Endodermal cell (in vitro differentiated cells): ENCODE measurements at places on chromosomes 3 and 15.
A peak's percentile ranks its signal among the peaks of the same experiment; 100 is the strongest.

DNA sequence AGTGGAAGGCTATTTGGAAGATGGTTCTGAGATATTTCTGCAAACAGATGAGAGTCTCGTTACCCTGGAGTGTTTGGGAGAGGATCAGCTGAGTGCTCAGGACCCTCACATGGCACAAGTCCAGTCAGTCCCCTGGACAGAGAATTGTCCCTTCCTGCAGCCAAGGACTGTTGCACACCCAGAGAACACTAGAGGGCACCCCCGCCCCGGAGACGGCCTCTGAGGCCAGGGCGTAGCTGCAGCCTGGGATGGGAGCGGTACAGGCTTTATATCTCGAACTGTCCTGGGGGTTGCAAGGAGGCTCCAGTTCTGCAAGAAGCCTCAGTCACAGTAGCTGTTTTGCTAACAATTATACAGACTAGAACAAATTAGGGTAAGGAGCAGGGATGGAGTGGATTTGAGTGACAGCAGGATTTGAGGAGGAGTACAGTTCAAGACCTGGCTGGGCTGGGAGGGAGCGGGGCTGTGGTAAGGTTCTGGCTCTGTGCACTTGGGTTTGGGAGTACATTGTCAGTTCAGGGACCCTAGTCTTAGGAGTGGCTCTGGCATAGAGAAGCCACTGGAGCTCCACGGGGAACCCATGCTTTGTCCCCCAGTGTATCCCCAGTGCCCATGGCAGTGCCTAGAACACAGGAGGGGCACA is 67.6 kb upstream of the HACD2 start:
- H3K4me1 ChIP-seq: no peaks in the 10 kb centered on the region
- peak; percentile 97 for DNase-seq
- H3K4me3 ChIP-seq: no peak overlapping the region
- no peaks in the 10 kb centered on the region for H3K36me3 ChIP-seq
- H3K27me3 ChIP-seq: no peaks in the 10 kb centered on the region
- no peak overlapping the region for H3K27ac ChIP-seq

DNA sequence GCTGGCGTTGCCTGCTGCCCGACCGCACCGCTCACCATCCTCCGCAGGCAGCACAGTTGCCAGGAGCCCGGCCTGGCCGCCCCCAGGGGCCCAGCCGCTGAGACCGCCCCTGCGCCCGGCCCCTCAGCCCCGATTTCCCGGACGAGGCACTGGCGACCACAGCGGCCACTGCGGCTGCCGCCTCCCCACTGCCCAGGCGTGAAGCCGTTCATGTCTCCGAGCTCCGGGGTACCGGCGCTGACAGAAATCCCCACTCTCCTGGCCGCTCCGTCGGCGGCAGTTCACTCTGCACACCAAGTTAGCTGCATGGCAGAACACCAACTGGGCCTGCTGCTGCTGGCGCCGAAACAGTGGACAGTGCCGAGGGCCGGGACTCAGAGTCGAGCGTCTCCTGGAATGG is 8.5 kb downstream of the SELENOT start:
- no peak for DNase-seq
- no peak overlapping the region for H3K27ac ChIP-seq
- peaks cover 6% of the 10 kb centered on the region for H3K4me1 ChIP-seq
- H3K36me3 ChIP-seq: peaks cover 45% of the 10 kb centered on the region
- no peaks in the 10 kb centered on the region for H3K27me3 ChIP-seq

DNA sequence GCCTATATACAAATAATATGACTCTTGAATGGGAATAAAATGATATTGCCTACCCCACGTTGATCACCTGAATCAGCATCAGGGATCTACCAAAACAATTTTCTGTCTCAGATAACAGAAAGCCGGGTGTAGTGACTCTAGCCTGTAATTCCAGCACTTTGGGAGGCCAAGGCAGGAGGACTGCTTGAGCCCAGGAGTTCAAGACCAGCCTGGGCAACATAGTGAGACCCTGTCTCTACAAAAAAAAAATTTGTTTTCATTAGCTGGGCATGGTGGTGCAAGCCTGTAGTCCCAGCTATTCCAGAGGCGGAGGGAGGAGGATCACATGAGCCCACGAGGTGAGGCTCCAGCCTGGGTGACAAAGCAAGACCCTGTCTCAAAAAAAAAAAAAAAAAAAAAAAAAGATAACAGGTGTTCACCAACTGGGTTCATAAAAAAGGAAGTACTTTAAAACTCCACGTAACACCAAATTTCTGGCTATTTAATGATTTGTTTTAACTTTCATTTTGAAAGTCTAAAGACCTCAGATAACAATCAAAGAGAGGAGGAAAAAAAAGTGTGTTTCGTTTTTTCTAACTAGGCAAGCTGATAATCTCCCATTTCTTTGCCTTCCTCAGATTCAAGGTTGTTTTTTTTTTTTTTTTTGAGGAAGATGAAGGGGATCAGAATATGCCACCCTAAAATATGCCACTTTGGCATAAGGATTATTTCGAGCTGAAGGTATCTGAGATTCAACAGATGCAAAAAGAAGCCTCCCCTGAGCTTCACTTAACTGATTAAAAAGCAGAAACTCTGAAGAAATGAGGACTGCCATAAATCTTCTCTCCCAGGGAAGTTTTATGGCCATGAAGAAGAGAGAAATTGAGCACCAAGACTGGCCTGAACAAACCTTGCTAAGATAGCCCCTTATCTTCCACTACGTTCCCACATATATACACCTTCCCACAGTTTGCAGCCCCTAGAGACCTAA is 44.1 kb downstream of the TRANK1 start:
- H3K4me3 ChIP-seq: no peak overlapping the region
- H3K27ac ChIP-seq: no peak overlapping the region
- no peak for DNase-seq
- H3K4me1 ChIP-seq: no peaks in the 10 kb centered on the region
- no peaks in the 10 kb centered on the region for H3K36me3 ChIP-seq

DNA sequence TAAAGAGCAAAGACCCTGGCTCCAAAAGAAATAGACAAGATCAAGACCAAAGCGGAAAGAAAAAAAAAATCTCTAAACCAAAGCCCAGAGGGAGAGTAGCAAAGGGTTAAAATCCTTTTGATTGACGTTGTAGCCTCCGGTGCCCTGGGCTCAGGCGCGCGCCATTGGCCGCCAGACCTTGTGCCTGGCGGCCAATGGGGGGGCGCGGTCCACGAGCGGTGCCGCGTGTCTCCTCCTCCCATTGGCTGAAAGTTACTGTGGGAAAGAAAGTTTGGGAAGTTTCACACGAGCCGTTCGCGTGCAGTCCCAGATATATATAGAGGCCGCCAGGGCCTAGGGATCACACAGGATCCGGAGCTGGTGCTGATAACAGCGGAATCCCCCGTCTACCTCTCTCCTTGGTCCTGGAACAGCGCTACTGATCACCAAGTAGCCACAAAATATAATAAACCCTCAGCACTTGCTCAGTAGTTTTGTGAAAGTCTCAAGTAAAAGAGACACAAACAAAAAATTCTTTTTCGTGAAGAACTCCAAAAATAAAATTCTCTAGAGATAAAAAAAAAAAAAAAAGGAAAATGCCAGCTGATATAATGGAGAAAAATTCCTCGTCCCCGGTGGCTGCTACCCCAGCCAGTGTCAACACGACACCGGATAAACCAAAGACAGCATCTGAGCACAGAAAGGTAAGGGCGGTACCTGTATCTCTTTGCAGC is at the start of gene HES1:
Gene HES1 (plus strand): TSS at position 343 of the 713 bp plus-strand sequence. CDS start 233 bp downstream, at position 576.
- peaks cover 12% of the 10 kb centered on the region for H3K27me3 ChIP-seq
- peak within 1 kb of the TSS; percentile 87 for H3K4me3 ChIP-seq
- H3K36me3 ChIP-seq: no peaks in the 10 kb centered on the region
- peaks cover 17% of the 10 kb centered on the region for H3K4me1 ChIP-seq

DNA sequence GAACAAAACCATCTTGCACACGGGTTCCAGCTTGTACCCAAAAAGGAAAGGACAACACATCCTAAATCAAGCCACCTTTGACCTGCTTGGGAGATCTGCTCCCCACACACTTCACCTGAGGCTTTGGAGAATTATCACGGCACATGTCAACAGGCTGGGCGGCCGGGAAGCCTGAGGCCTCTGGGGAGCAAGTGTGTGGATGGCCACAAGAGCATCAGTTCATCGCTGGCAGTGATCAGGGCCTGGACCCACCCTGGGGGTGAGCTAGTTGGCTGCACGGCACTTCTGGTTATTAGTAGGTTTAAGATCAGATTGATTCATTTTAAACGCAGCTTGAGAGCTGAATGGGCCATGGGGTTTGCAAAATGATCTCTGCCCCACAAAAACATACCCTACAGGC is 108.5 kb downstream of the CHSY1 start:
- H3K27me3 ChIP-seq: no peaks in the 10 kb centered on the region
- H3K4me1 ChIP-seq: no peaks in the 10 kb centered on the region
- DNase-seq: no peak
- H3K27ac ChIP-seq: no peak overlapping the region
- no peaks in the 10 kb centered on the region for H3K36me3 ChIP-seq

- peaks cover 18% of the 10 kb centered on the region for H3K27me3 ChIP-seq
- no peak overlapping the region for H3K27ac ChIP-seq
- H3K36me3 ChIP-seq: peaks cover 48% of the 10 kb centered on the region
- peak overlapping the region; percentile 91 for H3K4me3 ChIP-seq
Measured at GRCh38 chr15:89333011-89333860, 1.4 kb downstream of the POLG start.

- H3K4me1 ChIP-seq: no peaks in the 10 kb centered on the region
- H3K27me3 ChIP-seq: no peaks in the 10 kb centered on the region
- H3K27ac ChIP-seq: no peak overlapping the region
Measured at GRCh38 chr3:190676481-190676880, 162.6 kb downstream of the IL1RAP start.

GRCh38 chr3:100268156-100268555 is 7.4 kb downstream of the TBC1D23 start:
- H3K4me1 ChIP-seq: peaks cover 3% of the 10 kb centered on the region
- no peak overlapping the region for H3K27ac ChIP-seq
- H3K36me3 ChIP-seq: no peaks in the 10 kb centered on the region

DNA sequence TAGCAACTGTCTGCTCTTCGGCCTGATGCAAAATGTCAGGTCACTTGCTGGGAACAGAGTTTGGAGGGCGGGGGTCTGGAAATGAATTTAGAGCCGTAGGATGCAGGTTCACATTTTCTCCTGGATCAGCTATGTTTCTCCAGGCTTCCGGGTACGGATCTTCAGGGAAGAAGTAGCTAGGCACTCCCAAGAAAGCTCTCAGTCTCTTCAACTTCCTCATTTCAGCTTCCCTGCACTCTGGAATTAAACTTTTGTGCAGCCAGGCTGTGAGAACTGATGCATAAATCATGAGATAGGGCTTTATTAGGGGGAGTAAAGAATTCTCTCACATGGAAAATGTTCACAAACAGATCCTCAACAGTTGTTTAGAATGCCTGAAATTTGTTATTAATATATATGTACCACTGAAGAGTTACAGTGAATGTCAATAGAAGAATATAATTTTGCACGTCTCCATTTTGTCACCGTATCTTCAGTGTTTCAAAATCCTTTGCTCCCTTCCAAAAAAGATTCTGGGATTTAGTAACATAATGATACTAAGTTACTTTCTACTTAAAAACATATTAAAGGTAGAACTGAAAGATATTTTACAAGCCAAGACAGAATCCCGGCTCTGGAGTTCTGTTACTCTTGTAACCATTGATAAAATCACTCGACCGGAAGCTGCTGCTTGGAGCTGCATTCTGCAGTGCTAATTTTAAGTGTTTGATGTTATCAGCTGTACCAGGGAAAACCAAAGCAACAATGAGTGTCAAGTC is 178.5 kb upstream of the P2RY1 start:
- H3K4me1 ChIP-seq: peaks cover 11% of the 10 kb centered on the region
- H3K36me3 ChIP-seq: no peaks in the 10 kb centered on the region
- H3K27me3 ChIP-seq: no peaks in the 10 kb centered on the region
- peak overlapping the region; percentile 94 for H3K27ac ChIP-seq

- DNase-seq: peak; percentile 78
- H3K4me3 ChIP-seq: peak overlapping the region; percentile 48
- peaks cover 100% of the 10 kb centered on the region for H3K27me3 ChIP-seq
- H3K4me1 ChIP-seq: peaks cover 13% of the 10 kb centered on the region
- H3K27ac ChIP-seq: no peak overlapping the region
Measured at GRCh38 chr3:128483657-128484403, 9.2 kb downstream of the GATA2 start.

DNA sequence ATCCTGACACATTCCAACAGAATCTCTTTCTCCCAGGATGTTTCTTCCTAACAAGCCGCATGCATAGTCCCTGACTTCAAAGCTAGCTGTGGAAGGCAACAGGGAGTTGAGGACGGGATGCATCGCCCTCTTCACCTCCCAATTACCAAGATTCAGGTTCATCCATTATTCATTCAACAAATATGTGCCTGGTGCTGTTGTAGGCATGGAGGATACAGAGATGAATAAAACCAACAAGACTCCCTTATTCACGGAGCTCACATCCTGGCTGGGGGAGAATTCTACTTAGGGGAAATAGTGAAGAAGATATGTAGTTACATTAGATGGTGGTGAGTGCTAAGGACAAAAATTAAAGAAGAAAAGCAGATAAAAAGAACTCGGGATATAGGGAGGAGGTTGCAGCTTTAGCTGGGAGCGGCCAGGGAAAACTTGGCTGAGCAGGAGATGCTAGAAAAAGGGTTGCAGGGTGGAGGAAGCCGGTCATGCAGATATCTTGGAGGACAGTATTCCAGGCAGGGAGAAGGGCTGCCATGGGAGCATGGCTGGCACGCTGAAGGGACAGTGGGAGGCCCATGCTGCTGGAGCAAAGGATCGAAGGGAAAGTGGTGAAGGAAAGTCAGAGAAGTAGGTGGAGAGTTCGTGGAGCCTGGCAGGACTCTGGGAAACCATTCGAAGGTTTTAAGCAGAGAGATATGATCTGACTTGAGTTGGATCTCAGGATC is 5.0 kb downstream of the ITGB5 start:
- no peaks in the 10 kb centered on the region for H3K27me3 ChIP-seq
- peak; percentile 48 for DNase-seq
- no peak overlapping the region for H3K27ac ChIP-seq
- peaks cover 15% of the 10 kb centered on the region for H3K4me1 ChIP-seq
- H3K36me3 ChIP-seq: peaks cover 40% of the 10 kb centered on the region

- H3K4me3 ChIP-seq: no peak overlapping the region
- no peaks in the 10 kb centered on the region for H3K27me3 ChIP-seq
- H3K36me3 ChIP-seq: no peaks in the 10 kb centered on the region
- H3K4me1 ChIP-seq: peaks cover 3% of the 10 kb centered on the region
- H3K27ac ChIP-seq: no peak overlapping the region
Measured at GRCh38 chr3:197733042-197733441, 3.7 kb downstream of the RUBCN start.

GRCh38 chr15:75749820-75750219 is 37.2 kb upstream of the CSPG4 start:
- DNase-seq: peak; percentile 28
- H3K4me3 ChIP-seq: no peak overlapping the region
- no peaks in the 10 kb centered on the region for H3K4me1 ChIP-seq
- H3K36me3 ChIP-seq: no peaks in the 10 kb centered on the region

DNA sequence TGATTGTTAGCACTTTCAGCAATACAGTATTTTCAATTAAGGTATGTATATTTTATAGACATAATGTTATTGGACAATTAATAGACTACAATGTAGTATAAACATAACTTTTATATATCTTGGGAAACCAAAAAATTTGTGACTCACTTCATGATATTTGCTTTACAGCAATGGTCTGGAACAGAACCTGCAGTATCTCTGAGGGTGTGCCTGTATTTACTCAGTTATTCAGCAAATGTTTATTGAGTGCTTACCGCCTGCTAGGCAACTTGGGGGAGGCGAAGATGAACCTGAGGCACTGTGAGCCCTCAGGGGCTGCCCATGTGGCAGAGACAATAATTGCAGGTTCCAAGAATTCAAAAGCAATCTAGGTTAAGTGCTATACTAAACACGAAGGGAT is 144.8 kb downstream of the GABRB3 start:
- H3K27ac ChIP-seq: no peak overlapping the region
- H3K27me3 ChIP-seq: no peaks in the 10 kb centered on the region
- peak; percentile 38 for DNase-seq
